ENCODE measurements at places on chromosomes 2 and 18. TPM values are rescaled to one million over a fixed set of nuclear protein-coding genes. Genes with fewer than 3 reads are reported as not detected.
A peak's percentile ranks its signal among the peaks of the same experiment; 100 is the strongest.

DNA sequence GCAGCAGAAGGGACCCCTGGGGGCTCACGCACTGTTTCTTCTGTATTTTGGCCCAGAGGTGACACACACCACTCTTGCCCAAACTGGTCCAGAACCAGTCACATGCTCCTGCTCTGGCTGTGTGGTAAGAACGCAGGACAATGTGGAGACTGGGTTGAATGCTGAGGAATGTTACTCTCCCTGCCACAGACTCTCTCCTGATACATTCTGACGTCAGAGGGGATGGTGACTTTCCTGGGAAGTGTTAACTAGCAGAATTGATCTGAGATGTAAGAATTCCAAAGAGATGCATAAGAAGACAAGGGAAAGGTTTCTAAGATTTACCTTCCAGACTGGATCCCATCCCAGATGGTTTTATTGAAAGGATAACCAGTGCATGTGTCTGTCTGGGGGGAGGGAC, 100.8 kb downstream of the ASB1 start:
- H3K27me3 ChIP-seq = peaks cover 10% of the 10 kb centered on the region
- H3K36me3 ChIP-seq = no peaks in the 10 kb centered on the region
- H3K27ac ChIP-seq = no peak overlapping the region

DNA sequence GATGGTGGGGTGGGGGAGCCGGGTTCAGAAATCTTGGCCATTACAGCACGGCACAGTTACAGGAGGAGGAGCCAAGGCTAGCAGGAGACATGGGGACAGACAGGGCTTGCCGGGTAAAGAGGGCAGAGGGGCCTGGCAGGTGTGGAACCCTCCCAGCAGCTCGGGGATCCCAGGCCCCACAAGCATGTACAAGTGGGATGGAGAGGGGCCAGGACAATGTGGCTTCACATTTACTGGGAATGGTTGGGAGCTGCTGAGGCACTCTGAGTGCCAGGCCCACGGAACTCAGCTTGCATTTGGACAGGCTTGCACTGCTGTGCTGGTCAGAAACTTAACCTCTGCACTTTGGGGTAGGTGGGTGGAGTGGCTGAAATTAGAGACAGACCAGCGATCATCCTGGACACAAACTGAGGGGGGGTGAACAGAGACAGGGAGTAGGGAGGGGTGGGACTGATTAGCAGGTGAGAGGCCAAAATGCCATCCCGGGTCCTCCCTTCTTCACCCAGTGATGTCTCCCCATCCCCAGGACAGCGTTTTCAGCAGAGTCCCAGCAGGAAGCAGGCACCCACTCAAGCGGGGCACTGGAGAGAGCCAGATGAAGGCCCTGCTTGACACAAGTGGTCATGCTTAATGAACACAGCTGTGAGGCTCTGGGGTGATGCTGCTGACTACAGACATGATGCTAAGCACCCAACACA, 9.6 kb downstream of the PER2 start:
- peaks cover 59% of the 10 kb centered on the region for H3K4me1 ChIP-seq
- no peak overlapping the region for H3K4me3 ChIP-seq
- H3K27me3 ChIP-seq = no peaks in the 10 kb centered on the region
- no peaks in the 10 kb centered on the region for H3K36me3 ChIP-seq
- no peak for DNase-seq

DNA sequence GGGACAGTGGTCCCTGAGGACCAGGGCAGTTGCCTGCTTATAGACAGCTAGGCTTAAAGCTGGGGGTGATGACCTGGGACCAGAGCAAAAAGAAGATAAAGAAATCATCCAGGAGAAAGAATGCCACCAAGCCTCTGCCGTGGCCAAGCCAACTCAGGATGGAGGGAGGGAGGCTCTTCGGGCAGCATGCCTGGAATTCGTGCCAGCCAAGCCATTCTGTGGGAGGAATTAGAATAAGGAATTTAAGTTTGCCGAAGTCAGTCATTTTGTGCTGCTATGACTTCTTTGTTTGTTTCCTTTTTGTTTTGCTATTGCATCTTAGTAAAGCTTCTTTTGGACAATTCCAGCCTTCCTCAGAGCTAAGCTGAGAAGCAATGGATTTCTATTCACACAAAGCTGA, 124.1 kb downstream of the EN1 start:
- no peaks in the 10 kb centered on the region for H3K36me3 ChIP-seq
- no peak overlapping the region for H3K4me3 ChIP-seq
- DNase-seq = no peak
- H3K27me3 ChIP-seq = no peaks in the 10 kb centered on the region

DNA sequence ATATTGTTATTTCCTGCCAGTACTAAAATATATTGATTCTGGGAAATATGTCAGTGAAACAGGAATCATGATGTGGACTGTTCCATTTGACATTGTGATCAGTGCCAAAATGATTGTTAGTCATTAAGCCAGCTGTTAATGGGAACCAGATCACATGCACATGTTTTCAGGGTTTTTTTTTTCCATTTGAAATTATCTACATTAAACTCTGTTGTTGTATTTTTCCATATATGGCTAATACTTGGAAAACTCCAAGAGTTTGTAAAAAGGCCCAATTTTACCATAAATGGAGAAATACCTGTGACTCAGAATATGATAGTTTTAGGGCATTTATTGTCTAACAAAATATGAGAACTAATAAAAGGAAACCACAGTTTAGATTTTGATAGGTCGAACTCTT, 13.4 kb downstream of the ITGAV start:
- H3K27me3 ChIP-seq = no peaks in the 10 kb centered on the region
- H3K27ac ChIP-seq = no peak overlapping the region
- no peaks in the 10 kb centered on the region for H3K36me3 ChIP-seq
- no peak for DNase-seq

GRCh38 chr2:160562730-160563129, 69.1 kb upstream of the RBMS1 start:
- no peak overlapping the region for H3K4me3 ChIP-seq
- DNase-seq = no peak
- H3K27me3 ChIP-seq = no peaks in the 10 kb centered on the region
- no peaks in the 10 kb centered on the region for H3K36me3 ChIP-seq
- no peaks in the 10 kb centered on the region for H3K4me1 ChIP-seq

GRCh38 chr2:185978634-185979407, 240.2 kb downstream of the FSIP2 start:
- H3K4me1 ChIP-seq = peaks cover 7% of the 10 kb centered on the region
- no peaks in the 10 kb centered on the region for H3K27me3 ChIP-seq
- no peaks in the 10 kb centered on the region for H3K36me3 ChIP-seq
- no peak for DNase-seq
- no peak overlapping the region for H3K27ac ChIP-seq

DNA sequence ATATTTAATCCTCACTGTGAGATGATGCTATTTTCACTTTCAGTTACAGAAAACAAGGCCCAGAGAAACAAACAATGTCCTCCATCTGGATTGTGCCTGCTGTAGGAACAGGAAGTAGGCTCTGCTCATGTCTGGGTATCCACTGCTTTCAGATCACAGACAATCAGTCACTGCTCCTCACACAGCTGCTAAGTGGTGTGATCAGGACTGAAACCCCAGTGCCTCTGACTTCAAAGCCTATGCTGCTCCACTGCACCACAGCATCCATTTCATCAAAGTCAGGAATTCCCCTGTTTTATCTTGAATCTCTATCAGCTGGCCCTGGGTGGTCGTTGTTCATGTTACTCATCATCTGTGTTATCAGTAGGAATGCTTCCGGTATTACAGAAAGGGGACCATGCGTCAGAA, 303.8 kb upstream of the TRIB2 start:
- no peaks in the 10 kb centered on the region for H3K4me1 ChIP-seq
- H3K36me3 ChIP-seq = no peaks in the 10 kb centered on the region
- no peak overlapping the region for H3K27ac ChIP-seq

DNA sequence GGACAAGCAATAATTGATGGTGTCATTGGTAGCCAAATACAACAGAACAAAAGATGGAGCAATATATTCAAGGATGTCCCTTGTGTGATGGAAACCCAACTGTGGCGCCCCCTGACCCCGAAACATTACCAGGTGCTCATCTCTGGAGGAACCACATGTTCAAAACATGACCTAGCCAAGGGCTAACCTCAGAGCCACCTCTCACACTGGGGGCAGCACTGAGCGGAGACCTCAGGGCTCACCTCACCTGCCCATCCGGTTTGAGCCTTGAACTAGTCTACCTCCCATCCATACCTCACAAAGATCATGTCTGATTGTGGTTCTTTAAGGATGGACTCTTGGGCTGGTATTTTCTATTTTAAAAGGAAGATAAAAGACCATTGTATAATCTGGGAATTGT, 314.4 kb upstream of the CDH7 start:
- no peaks in the 10 kb centered on the region for H3K27me3 ChIP-seq
- no peak for DNase-seq

DNA sequence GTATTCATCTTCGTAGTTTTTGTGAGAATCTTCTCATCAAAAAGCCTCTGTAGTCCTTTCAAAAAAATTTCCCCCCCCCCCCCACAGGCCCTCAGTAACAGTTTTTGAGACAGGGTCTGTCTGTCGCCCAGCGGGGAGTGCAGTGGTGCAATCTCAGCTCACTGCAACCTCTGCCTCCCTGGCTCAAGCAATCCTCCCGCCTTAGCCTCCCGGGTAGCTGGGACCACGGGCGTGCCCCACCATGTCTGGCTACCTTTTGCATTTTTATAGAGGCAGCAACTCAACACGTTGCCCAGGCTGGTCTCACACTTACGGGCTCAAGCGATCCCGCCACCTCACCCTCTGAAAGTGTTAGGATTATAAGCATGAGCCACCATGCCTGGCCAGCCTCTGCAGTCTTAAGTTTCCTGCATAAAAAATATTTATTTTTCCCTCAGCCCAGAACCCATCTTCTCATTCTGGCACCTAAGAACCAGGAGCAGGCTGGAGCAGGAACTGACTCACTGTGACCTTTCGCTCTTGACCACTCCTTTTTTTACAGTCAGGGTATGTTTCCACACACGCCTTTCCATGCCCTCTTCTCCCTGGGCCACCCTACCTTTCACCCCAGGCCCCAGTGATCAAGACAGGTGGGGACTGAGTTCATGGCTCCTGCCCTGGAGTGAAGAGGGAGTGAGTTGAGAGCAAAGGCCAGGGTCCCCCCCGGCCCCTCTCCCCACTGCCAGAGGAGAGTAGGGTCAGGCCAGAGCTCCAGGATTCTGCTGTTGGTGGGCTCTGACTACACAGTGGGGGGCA, 32.5 kb upstream of the NT5DC4 start:
- H3K4me1 ChIP-seq = no peaks in the 10 kb centered on the region
- DNase-seq = peak; percentile 47
- H3K27me3 ChIP-seq = no peaks in the 10 kb centered on the region
- H3K4me3 ChIP-seq = no peak overlapping the region

- peaks cover 21% of the 10 kb centered on the region for H3K4me1 ChIP-seq
- peak; percentile 69 for DNase-seq
- H3K36me3 ChIP-seq = no peaks in the 10 kb centered on the region
These were observed at the start of gene QPCT for GRCh38 chr2:37344453-37345361. QPCT (plus strand) TSS chr2:37344630; CDS start chr2:37344732, 102 bp downstream.

DNA sequence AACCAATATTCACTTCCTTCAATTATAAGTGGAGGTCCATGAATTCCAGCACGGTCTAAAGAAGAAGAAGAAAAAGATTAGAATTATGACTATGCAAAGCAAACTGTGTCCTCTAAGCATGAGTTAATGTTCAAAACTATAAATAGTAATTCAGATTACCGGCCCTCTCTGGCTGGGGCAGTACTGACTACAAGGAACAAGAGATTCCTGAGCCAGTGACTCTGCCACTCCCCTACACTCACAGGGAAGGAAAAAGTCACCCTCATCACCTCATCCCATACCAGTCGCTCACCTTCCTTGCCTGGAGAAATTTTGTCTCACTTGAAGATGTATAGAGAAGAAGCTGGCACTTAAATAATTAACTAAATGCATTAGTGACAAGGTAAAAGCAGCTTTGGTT, 56.5 kb upstream of the CD302 start:
- no peak overlapping the region for H3K27ac ChIP-seq
- no peaks in the 10 kb centered on the region for H3K36me3 ChIP-seq
- no peaks in the 10 kb centered on the region for H3K4me1 ChIP-seq
- no peaks in the 10 kb centered on the region for H3K27me3 ChIP-seq

GRCh38 chr18:9792565-9793245, 84.6 kb downstream of the RAB31 start:
- no peak overlapping the region for H3K27ac ChIP-seq
- no peaks in the 10 kb centered on the region for H3K27me3 ChIP-seq
- no peaks in the 10 kb centered on the region for H3K4me1 ChIP-seq
- no peaks in the 10 kb centered on the region for H3K36me3 ChIP-seq
- no peak for DNase-seq
- H3K4me3 ChIP-seq = no peak overlapping the region

DNA sequence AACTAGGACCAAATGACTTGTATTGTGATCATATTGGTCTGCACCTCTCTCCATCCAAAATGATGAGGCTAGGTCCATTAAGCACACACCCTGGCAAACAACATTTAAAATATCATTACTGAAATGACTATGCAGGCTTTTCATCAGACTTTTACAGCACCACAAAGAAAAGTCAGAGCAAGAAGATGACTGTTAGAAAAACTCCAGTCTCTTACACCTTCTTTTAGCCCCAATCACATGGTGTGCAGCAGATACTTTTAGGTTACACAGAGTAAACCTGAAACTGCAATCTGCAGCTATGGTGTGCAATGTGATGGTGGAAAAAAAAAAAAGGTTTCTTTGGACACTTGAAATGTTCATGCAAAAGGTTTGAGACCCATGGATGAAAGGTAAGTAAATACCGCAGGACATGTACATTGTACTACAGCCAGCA, 5.4 kb upstream of the POLI start:
- H3K27me3 ChIP-seq = no peaks in the 10 kb centered on the region
- no peak for DNase-seq
- H3K4me3 ChIP-seq = no peak overlapping the region
- no peak overlapping the region for H3K27ac ChIP-seq
- H3K36me3 ChIP-seq = no peaks in the 10 kb centered on the region
- H3K4me1 ChIP-seq = no peaks in the 10 kb centered on the region

DNA sequence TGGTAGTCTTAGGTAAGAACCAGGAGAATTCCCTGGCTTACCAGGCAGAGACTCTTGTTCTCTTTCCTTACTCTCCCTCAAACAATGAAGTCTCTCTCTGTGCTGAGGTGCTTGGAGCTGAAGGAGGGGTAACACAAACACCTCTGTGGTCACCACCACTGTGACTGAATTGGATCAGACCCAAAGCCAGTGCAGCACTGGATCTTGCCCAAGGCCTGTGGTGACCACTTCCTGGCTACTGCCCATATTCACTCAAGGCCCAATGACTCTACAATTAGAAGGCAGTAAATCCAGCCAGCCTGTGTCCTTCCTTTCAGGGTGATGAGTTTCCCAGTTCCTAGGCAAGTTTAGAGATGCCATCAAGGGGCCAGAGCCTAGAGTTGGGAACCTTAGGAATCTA, 706.8 kb downstream of the SLC4A3 start:
- H3K27me3 ChIP-seq = no peaks in the 10 kb centered on the region
- no peaks in the 10 kb centered on the region for H3K4me1 ChIP-seq
- H3K27ac ChIP-seq = no peak overlapping the region

GRCh38 chr2:205477016-205477705, 205.1 kb upstream of the NRP2 start:
- H3K4me3 ChIP-seq = no peak overlapping the region
- H3K36me3 ChIP-seq = no peaks in the 10 kb centered on the region
- no peaks in the 10 kb centered on the region for H3K27me3 ChIP-seq
- no peak for DNase-seq
- H3K4me1 ChIP-seq = no peaks in the 10 kb centered on the region

OTOS gene
- not detected for total RNA-seq

SERPINB3 gene
- total RNA-seq = not detected

CYP26B1 gene
- not detected for total RNA-seq

TXNDC2 gene
- not detected for total RNA-seq

LRRC30 gene
- total RNA-seq = not detected

RAB6D gene
- total RNA-seq = 2.5 TPM

UGT1A4 gene
- 4.8 TPM for total RNA-seq

TDRD15 gene
- total RNA-seq = not detected

LONRF2 gene
- total RNA-seq = 2.3 TPM

MPV17 gene
- 36.7 TPM for total RNA-seq

VPS54 gene
- total RNA-seq = 24.7 TPM

MAL gene
- total RNA-seq = 3.7 TPM

PAX3 gene
- total RNA-seq = not detected

IL36G gene
- 2.8 TPM for total RNA-seq

RPRD1A gene
- total RNA-seq = 40.2 TPM
